ENCODE measurements at places on chromosomes 11 and 22.

DNA sequence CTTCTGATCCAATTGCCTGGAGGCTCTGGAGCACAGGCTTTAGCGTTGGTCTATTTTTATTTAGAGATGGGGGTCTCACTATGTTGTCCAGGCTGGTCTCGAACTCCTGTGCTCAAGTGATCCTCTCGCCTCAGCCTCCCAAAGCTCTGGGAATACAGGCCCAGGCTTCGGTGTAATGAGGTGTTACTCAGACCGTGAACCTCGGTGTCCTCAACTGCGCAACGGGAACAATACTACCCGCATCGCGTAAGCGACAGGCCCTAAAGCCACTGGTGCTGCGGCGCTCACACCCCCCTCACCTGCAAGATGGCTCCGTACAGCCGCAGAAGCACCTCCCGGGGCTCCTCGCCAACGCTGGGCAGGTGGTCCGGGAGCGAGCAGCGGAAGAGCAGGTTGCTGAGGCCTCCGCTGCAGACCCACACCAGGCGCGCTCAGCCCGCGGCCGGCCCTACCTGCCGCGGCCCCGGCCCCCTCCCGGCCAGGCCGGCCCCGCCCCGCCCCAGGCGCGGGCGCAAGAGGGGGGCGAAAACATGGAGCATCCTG is 628 bp downstream of the CHKB start:
- DNase-seq: no peak

DNA sequence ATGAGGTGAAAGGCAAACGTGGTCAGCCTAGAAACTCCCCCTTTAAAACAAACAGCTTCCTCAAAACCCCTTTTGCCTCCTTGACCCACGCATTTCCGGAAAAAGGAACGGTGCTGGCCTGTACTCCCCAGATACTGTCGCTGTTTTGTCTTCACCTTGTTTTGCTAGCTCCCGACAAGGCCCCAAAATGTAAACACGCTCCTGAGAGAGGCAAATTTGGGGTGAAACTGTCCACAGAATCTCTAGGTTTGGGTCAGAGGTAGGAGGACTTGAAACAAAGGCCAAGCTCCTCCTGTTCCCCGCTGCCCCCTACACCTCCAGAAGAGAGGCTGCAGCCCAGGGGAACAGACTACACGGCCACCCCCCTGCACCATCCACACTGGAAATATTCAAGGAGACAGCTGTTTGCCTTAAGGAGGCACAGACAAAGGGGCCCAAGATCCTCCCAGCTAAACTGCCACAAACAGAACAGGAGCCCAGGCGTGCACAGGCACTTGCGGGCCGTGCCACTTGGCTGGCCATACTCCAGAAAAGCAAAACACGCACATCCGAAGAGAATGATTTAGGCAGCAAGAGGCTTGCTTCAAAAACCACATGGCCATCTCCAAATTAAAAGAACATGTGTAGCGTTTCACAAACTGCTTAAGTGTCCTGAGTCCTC is 160.5 kb upstream of the GRK3 start:
- DNase-seq: no peak

DNA sequence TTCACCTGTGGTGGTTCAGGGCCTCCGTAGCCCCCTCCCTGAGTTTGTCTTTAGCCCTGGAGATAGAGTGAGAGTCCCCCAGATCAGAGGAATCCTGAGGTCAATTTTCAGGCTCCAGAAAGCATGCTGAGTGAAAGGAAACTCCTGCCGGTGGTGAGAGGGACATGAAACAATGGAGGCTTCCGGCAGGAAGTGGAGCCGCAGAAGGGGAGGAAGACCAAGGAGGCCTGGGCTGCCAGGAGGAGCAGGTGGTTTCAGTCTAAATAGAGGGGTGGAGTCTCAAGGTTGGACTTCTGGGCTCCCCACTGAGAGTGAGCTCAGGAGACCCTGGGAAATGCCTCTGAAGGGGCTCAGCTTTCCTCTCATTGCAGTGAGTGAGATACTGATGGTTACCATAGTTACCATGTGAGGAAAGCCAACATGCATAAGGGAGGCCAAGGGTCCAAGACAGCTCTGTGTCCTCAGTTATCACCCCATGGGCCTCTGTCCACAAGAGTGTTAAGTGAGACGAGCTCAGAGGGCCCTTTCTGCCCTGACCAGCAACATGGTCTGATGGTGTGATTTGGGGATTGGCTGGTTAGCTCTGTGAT is 10.7 kb downstream of the SLCO2B1 start:
- DNase-seq: no peak

DNA sequence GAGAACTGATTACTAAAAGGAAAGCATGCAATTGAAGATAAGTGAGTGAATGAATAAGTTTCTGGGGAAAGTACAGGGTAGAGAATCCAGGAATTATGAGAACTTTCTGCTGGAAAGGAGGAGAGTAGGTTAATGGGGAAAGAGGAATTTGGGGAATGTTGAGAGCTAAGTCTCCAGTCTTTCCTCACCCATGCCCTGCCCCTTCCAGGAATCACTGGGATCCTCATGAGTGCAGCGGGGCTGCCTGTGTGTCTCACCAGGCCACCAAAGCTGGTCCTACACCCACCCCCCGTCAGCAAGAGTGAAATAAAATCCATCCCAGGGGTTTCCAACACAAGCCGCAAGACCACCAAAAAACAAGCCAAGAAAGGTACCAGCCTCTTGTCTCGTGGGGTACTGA is 17.0 kb downstream of the DTX4 start:
- DNase-seq: no peak

- no peak for DNase-seq
Observed at GRCh38 chr22:48320683-48321451, 1506.8 kb downstream of the BRD1 start.

GRCh38 chr11:68460741-68461574 is at the start of gene PPP6R3:
Gene PPP6R3 (plus strand): TSS chr11:68460752. CDS start chr11:68537665, 76,913 bp downstream.
- no peak for DNase-seq

DNA sequence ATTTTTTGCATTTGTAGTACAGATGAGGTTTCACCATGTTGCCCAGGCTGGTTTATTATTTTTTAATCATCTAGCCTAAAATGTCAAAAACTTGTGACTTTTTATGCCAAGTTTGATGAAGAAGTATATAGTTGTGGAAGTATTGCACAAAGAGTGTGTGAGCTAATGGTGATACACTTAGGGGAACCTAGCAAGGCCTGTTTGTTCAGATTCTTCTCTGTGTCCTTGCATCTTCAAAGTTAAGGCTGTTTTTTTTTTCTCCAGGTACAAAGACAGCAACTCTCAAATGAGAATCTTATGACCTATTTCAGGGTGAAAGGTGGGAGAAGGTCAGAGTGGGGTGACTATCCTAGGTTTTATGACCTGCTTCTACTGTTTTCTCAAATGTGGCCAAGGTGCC is 7.3 kb downstream of the SLCO2B1 start:
- no peak for DNase-seq

- no peak for DNase-seq
Observed at GRCh38 chr22:40310081-40310767, 36.1 kb upstream of the ADSL start.

Measured in amygdala (tissue), 56 donors.